Caki2 (cell line): ENCODE measurements at places on chromosomes 2 and 18. TPM values are rescaled to one million over a fixed set of nuclear protein-coding genes. Genes with fewer than 3 reads are reported as not detected.

Gene PHOSPHO2
- 7.5 and 10.8 TPM in 2 replicates for total RNA-seq

Gene TMEM247
- not detected in 2 replicates for total RNA-seq

Gene CERKL
- 0.52 and 1.6 TPM in 2 replicates for total RNA-seq

Gene MBOAT2
- total RNA-seq = 6.6 and 16.7 TPM in 2 replicates

Gene ACVR1C
- not detected in 2 replicates for total RNA-seq

Gene KCNE4
- not detected in 2 replicates for total RNA-seq

Gene CREG2
- total RNA-seq = 3.7 and 5.2 TPM in 2 replicates
